GM13977 (cell line): ENCODE measurements at places on chromosomes 5 and 9.

DNA sequence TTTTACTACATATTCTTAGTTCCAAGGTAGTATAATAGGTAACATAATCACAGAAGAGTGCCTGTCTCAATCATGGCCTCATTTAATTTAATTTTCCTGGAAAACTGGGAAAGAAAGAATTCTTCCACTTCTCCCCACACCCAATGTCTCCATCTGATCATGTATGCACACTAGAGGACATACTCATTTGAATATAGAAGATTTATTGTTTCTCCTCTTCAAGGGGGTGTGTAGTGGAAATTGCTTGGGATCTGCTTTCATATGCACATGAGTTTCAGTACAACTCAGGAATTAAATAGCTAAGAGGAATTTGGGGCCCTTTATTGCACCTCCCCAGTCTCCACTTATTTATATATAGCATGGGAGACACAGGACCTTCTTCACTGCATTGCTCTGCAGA is 285.1 kb downstream of the SH3GL2 start:
- DNase-seq: no peak

DNA sequence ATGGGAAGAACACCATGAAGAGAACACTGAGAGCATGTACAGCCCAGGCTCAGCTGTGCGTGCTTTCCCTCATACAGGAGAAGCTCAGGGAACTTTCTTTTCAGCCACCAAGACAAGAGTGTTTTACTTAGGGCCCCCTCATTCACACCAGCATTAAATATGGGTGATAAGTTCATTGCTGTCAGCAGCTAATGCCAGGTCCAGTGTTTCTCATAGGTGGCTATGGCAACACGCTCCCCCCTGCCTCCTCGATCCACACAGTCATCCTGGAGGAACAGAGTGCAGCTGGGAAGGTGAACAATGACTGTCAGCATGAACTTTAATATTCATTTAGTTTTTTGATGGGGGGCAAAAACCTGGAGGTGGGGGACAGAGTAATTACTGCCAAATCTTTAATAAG is 54.4 kb downstream of the TEX10 start:
- no peak for DNase-seq

- no peak for DNase-seq
Observed at GRCh38 chr9:68710111-68710471, 5.1 kb downstream of the PIP5K1B start.

- peak; percentile 89 for DNase-seq
Observed at GRCh38 chr5:1294835-1295649, at the start of gene TERT. TSS of gene TERT (minus strand) at chr5:1295068. CDS start at chr5:1294989, 79 bp downstream.

DNA sequence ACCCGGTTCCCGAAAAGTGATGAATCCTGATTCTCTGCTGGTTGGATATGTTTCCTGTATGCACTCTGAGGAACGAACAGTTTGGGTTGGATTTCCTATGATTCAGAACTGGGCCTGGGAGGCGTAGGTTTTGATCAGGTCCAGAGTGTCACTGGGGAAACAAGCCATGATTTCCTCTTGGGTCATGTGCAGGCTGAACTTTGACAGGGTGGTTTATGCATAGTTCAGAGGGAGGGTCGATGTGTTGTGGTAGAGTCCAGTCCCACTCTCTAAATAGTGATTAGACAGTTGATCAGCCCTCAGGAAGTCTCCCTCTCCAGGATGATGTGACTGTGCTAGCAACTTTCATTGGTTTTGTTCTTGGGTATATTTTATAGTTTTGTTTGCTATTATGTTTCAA is 17.4 kb downstream of the ATG10 start:
- DNase-seq: no peak

DNA sequence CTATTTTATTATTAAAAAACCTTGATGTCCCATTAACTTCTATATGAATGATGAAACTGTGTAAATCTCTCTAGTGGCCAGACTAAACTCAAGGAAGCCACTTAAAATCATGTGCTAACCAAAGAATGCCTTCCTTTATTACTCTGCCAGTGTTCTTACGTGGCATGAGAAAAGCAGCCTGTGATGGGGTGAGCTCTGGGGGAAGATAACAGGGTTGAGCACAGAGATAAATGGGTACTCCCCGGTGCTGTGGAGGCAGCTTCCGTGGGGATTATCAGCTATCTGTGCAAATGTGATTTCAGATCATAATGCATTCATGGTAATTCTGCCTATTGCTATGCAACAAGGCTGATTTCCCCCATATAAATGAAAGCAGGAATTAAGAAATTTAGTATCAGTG is 181.3 kb downstream of the CAVIN4 start:
- DNase-seq: no peak

- DNase-seq: no peak
Observed at GRCh38 chr5:136799806-136800372, 434.5 kb upstream of the TRPC7 start.

GRCh38 chr5:87311405-87312279 is 44.0 kb downstream of the RASA1 start:
- no peak for DNase-seq

DNA sequence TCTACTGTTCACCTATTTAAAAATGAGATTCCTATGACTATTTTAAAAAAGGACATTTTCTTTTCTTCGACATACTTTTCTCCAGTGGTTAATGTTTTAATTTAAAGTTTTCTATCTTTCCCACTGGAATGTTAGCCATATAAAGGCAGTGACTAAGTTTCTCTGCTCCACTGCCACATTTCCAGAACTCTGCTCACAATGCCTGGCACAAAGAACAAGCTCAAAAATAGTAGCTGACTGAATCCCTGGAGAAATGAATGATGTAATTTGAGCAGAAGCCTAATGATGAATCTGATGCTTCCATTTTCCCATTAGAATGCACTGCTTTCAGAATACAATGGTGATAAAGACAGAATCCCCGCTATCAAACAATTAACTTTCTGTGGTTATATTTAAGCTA is 817.8 kb downstream of the MTRR start:
- DNase-seq: no peak
